ENCODE measurements at places on chromosomes 3 and 15.

- DNase-seq, result no peak
Observed at GRCh38 chr3:112425858-112426750, 73.2 kb downstream of the BTLA start.

GRCh38 chr3:146160964-146161662 lies at the start of gene PLOD2:
Gene PLOD2 (minus strand): TSS chr3:146161184. CDS start chr3:146160989, 195 bp downstream.
- peak; percentile 89 for DNase-seq

- DNase-seq, result no peak
Observed at GRCh38 chr3:41050144-41050543, 149.2 kb upstream of the CTNNB1 start.

DNA sequence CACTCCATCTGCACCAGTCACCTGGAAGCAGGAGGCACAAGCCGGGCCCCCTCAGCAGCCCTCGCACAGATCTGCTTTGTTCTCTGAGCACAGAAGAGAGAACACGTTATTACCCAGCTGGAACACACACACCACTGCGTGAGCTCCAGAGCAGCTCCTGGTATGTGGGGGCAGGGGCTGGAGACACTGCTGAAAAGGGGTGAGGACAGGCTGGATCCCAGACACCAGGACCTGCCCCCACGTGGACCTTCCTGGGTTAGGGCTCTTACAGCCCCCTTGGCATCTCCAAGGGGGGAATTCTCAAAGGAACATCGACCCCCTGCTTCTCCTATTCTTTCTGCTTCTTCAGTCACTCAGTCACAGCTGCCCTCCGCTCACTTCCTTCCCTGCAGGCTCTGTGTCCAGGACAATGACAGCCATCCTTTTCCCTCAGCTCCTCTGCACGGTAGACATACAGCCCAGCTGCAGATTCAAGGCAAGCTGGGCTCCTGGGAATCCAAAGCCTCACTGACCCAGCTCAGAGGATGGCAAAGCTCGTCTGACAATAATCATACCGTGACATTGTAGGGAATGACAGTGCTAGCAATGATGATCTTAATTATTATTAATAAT lies 33.7 kb downstream of the PRR20G start:
- DNase-seq, result no peak

DNA sequence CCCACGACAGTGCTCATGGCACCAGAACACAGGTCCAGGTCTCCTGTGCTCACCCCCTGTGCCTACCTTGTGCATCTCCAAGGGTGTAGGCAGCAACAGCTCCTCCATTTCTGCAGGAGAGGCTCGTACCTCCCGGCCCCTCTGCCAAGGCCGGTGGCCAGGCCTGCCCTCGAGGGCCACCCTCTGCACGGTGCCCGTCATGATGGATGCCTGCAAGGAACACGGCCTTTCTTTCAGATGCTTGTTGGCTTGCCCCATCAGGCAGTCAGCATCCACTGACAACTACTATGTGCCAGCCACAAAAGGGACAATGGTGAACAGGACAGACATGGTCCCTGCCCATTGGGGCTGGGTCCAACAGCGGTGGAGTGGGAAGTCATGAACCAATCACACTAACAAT lies 43.8 kb downstream of the GRIP2 start:
- DNase-seq, result no peak

DNA sequence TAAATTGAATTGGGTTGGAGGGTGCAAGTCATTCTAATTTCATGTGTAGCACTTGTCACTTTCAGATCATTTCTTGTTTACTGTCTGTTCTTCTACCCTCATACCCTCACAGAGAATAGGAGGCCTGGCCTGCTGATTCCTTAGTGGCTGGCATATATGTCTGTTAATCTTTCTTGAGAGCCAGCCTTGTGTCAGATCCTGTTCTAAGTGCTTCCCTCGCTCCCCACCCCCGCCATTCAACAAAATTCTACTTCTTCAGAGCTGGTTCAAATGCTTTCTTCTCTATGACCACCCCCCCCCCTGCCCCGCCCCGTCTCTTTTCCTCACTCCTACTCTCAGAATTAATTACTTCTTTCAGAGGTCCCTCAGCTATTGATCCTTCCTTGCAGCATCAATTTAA lies 1.5 kb upstream of the U2SURP start:
- no peak for DNase-seq

DNA sequence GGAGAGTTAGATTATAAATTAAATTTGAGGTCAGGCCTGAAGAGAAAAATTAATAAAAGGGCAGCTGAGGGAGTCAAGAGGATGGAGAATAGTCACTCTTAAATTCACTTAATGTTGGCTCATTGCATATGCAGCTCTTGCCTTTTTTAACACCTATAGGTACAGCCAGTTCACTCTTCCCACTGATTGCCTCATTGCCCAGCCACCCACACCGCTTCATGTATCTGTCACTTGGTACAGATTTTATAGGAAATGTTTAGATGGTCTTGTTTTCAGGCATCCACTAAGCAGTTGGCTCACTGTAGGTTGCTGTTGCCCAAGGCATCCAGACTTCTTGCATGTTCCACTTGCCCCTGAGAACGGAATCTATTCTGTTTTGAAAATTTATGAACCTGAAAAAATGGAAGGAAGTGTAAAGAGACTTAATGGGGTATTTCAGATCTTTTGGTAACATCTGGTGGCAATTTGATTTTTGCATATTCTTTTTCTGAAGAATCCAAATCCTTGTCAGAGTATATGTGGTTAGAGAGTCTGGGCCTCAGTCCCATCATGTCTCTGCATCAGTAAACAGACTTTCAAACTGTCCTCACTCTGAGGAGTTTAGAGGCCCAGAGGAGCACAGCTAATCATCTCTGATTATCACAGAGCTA lies 151.9 kb downstream of the RBPMS2 start:
- no peak for DNase-seq

- no peak for DNase-seq
Observed at GRCh38 chr3:49673121-49673714, 933 bp upstream of the APEH start.
